ENCODE measurements at places on chromosomes 1 and 21.

GRCh38 chr1:153881751-153882150, 41.0 kb downstream of the GATAD2B start:
- DNase-seq, result peak; percentile 33

GRCh38 chr1:212648431-212648830, 39.9 kb downstream of the ATF3 start:
- no peak for DNase-seq

GRCh38 chr1:37817481-37817880, 9.5 kb upstream of the YRDC start:
- DNase-seq, result no peak

DNA sequence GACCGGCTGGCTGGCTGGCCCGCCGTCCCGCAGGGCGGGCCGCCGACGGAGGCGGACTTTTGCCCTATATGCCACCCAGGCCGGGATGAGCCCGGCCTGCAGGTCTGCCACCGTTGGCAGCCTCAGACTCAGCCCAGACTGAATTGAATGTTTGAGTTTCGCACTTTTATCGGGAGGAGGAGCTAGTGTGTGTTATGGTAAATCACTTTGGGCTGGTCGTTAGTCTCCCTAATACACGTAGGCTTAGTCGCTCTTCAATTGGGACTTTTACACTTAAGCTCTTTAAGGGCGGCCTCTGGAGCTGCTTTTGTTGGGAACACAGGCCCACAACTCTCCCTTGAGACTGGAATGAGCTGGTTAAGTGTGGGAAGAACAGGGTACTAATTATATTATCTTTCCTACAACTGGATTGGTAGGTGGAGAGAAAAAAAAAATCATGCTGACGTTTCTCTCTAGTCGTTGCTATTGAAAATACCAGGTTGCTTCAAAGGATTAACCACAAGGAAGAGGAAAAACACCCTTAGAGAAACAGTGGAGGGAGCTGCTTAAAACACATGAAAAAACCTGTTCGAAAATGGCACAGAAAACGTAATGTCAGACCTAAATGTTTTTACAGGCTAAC, 1.4 kb upstream of the IRF2BP2 start:
- DNase-seq, result peak; percentile 89

GRCh38 chr1:69076631-69077030, 491.1 kb upstream of the LRRC7 start:
- DNase-seq, result no peak
